ENCODE measurements at places on chromosomes 13 and 19. TPM values are rescaled to one million over a fixed set of nuclear protein-coding genes. Genes with fewer than 3 reads are reported as not detected.

Gene DIS3
- 36.8 TPM for total RNA-seq

Gene FBXW9
- total RNA-seq = 8.7 TPM

Gene OR4F17
- not detected for total RNA-seq

Gene C2CD4C
- 1.1 TPM for total RNA-seq

Gene CCDC70
- total RNA-seq = not detected

Gene LYPD5
- total RNA-seq = 5.9 TPM

Gene CACNG6
- not detected for total RNA-seq

Gene SIGLEC14
- 4.2 TPM for total RNA-seq

Gene ZNF766
- 31.8 TPM for total RNA-seq

Gene POU2F2
- total RNA-seq = 5.3 TPM

Gene TMEM238
- 20.8 TPM for total RNA-seq

Gene ZNF175
- total RNA-seq = 16.0 TPM

Gene MADCAM1
- 0.49 TPM for total RNA-seq

Gene EFNB2
- 26.4 TPM for total RNA-seq
